NCI-H1417 treated with DMSO at 0.1 percent for 48 hours (cell line): ENCODE measurements at places on chromosomes 6 and 20.

GRCh38 chr20:41168281-41169161 lies 31.2 kb downstream of the PLCG1 start:
- no peak for DNase-seq

DNA sequence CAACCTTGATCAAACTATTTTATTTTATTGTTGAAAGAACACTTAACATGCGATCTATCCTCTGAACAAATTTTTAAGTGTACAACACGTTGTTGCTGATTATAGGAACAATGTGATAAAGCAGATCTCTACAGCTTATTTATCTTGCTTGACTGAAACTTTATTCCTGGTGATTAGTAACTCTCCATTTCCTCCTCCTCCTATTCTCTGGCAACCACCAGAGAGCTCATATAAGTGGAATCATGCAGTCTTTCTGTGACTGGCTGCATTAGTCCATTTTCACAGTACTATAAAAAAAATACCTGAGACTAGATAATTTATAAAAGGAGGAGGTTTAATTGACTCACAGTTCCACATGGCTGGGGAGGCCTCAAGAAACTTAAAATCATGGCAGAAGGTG lies 218.1 kb downstream of the LRFN2 start:
- DNase-seq = no peak

GRCh38 chr6:111441678-111442243 lies 41.3 kb downstream of the REV3L start:
- DNase-seq = no peak

- DNase-seq = no peak
Measured at GRCh38 chr6:166586424-166587156, at the start of gene RAMACL. Gene RAMACL (minus strand): TSS chr6:166586678. CDS start chr6:166586477, 201 bp downstream.

- no peak for DNase-seq
Measured at GRCh38 chr20:32510601-32511357, 74.4 kb downstream of the NOL4L start.

GRCh38 chr6:161486361-161487216 lies 212.7 kb upstream of the AGPAT4 start:
- DNase-seq = no peak

DNA sequence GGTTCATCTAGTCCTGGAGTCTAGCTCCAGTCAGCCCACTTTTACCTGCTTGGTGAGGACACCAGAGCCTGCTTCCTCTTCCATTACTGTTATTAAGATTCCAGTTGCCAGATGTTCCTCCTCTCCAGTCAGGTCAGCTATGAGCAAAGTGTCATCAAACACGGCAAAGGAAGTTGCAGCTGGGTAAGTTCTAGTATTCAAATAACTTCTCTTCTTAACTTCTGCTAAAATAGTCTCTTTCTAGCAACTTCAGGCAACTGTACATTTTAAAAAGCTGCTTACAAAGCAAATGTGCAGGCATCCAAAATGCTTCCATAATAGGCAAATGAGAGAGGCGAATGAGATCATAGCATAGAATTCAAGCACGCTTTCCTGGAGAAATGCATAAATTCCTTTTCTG lies 18.4 kb upstream of the MRPS18A start:
- DNase-seq = no peak

- no peak for DNase-seq
Measured at GRCh38 chr20:61662226-61662967, 403.3 kb downstream of the TAF4 start.

GRCh38 chr6:46453741-46454316 lies 37.4 kb downstream of the RCAN2 start:
- no peak for DNase-seq

DNA sequence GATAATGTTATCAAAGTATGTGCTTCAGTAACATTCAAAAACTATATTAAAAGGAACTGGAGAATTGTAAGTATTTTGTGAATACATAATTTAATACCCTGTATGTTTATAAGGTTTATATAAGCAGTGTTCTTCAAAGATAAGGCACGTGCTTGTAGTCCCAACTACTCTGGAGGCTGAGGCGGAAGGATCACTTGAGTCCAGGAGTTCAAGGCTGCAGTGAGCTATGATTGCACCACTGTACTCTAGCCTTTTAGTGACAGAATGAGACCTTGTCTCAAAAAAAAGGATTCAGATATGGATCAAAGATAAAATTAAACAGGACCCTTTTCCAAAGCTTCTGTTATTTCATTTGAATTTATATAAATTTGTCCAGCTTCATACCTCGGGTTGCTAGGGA lies 17.2 kb downstream of the CSE1L start:
- DNase-seq = no peak

DNA sequence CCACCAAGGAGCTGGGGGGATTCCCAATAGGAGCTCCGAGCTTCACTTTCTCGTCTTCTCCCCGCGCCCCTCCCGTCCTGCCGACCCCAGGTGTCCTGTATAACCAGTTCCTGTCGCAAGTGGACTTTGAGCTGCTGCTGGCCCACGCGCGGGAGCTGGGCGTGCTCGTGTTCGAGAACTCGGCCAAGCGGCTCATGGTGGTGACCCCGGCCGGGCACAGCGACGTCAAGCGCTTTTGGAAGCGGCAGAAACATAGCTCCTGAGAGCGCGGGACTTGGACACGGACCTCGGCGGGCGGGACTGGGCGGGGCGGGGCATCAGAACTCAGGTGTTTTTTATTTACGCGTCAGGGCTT lies 340 bp upstream of the VARS2 start:
- DNase-seq = no peak

DNA sequence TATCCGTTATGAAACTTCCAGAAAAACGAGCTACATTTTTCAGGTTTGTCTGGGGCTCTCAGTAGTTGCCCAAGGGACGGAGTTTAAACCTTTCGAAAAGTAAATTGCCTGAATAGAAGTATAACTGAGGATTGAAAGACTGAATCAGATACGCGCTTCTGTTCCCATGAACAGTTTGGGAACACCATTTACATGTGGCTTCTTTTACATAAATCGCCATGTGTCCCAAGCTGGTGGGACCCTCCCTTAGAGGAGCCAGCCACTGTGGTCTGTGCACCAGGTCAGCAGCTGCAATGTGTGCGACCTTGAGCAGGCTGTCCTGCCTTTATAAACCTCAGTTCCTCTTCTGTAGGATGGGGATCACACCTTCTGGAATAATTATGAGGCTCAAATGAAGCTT lies 11.0 kb downstream of the ENTPD6 start:
- no peak for DNase-seq

DNA sequence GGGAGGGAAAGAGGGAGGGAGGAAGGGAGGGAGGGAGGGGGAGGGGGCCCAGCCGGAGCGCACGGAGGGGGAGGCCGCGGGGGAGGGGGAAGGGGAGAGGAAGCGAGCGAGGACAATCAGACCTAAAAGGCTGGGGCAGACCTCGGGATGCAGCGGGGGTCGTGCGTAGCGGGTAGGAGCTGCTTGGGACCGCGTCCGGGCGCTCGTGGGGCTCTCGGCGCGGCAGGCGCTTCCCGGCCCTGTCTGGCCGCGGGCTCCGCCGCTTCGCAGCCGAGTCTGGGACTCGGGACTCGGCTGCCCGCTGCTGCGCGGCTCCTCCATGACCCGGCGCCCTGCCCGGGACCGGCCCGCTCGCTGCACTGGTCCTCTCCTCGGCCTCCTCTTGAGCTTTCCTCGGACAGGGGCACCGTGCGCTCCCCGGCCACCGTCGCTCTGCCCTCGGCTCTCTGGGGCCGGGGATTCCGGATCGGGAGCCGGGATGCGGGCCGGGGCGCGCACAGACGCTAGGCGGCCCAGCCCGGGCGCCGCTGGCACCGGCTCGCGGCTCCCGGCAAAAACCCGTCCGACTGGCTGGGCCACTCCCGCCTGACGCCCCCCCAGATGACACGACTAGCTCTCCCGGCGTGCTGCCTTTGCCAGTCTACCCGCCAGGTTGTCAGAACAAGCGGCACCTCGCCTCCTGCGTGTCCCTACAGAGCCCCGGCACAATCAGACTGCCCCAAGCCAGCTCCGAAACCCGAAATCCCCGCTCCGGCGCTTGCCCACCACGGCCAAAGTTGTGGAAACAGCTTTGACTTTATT lies 2.2 kb downstream of the TFAP2A start:
- DNase-seq = no peak

DNA sequence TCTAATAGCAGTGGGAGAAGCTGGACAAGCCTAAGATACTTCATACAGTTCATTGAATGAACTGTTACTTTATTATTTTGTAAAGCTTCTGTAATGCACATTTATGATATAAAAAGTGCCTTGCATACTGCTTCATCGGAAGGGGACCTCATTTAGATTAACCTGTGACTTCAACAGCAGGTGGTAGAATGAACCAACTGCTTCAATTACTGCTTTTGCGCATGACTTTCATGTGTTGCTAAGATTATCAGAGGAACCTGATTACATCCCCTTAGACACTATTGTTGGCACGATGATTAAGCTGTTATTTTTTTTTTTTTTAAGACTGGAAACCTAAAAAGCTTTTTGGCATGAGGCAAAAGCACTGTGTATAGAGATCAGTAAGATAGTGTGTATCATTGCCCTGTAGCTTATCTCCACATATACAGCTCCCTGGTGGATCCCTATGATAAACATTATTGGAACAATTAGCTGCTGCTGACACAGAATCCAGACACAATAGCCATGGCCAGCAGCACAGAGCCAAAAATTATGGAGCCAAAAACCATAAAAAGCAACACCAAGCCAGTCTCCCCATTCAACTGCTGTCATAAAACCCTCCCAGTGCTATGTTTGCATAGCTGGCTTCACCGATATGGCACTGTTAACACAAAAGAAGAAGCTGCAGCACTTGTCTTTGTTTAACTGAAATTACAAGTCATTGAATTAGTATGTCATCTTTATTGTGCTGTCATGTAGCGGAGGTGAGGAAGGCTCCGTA lies 731.6 kb upstream of the MMS22L start:
- peak; percentile 16 for DNase-seq

- no peak for DNase-seq
Measured at GRCh38 chr6:157014871-157015270, 237.7 kb downstream of the ARID1B start.

- DNase-seq = no peak
Measured at GRCh38 chr6:43984442-43985321, 142.6 kb downstream of the MRPL14 start.

GRCh38 chr6:151784441-151785214 lies 22.9 kb upstream of the ESR1 start:
- DNase-seq = no peak

- DNase-seq = no peak
Measured at GRCh38 chr6:54100411-54101006, 10.7 kb upstream of the MLIP start.

DNA sequence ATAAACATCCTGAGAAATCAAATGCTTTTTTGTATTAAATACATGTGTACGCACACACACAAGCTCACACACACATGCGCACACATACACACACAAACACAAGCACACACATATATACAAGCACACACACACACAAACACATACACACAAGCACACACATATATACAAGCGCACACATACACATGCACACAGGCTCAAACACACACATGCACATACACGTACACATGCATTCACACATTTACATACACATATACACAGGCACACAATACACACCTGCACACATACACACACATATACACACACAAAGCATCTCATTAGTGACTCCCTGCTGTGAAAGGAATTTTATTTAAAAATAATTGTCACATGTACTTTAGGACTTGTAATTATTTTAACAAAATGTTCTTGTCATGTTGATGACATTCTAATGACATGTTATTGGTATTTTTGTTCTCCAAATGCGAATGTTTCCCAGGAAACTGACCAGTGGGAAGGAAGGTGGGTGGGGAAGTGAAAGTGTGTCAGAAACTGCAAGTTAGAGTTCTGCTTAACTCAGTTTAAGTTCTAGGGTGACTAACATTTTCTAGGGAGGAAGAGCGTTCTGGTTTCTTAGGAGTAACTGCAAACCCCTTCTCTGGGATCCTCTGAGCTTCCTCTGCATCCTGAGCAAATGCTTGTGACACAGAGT lies 113.9 kb upstream of the ZNF217 start:
- DNase-seq = no peak

- no peak for DNase-seq
Measured at GRCh38 chr6:107098436-107099307, 16.6 kb downstream of the BEND3 start.

DNA sequence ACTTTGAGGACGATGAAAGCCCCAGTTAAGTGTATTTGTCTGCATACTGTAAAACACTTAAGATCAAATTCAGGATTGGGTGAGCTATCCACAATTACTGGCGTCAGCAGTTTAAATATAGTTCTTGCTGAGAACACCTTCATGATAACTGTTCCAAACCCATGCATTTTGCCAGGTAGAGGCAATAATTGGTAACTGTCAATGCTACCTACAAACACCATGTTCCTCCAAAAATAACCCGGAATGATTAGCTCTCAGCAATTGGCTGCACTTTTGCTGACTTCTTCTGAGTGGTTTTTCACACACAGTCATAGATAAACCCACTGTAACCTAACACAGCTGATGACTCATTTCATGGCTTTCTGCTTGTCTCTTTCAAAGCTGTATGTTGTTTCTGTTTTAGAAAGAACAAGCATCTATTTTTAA lies 1358.6 kb upstream of the GJE1 start:
- DNase-seq = no peak

DNA sequence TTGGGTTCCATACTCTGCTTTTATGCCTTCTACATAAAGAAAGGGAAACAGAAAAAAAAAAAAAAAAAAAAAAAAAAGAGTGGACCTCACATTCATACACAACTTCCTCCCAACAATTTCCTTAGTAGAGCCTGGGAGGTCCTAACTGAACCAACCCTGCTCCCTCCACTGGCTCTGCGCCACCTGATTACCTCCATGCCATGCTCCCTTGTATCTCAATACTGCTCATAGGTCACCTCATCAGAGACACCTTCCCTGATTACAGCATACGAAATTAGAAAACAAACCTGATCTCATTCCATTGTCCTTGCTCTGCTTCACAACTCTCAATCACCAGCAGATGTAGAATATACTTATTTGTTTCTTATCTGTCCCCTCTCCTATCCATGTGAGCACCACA lies 134.2 kb upstream of the EYA4 start:
- DNase-seq = no peak

- DNase-seq = no peak
Measured at GRCh38 chr20:53468587-53468986, 125.1 kb downstream of the ZNF217 start.

GRCh38 chr20:20084296-20084752 lies 32.0 kb downstream of the CFAP61 start:
- DNase-seq = no peak

DNA sequence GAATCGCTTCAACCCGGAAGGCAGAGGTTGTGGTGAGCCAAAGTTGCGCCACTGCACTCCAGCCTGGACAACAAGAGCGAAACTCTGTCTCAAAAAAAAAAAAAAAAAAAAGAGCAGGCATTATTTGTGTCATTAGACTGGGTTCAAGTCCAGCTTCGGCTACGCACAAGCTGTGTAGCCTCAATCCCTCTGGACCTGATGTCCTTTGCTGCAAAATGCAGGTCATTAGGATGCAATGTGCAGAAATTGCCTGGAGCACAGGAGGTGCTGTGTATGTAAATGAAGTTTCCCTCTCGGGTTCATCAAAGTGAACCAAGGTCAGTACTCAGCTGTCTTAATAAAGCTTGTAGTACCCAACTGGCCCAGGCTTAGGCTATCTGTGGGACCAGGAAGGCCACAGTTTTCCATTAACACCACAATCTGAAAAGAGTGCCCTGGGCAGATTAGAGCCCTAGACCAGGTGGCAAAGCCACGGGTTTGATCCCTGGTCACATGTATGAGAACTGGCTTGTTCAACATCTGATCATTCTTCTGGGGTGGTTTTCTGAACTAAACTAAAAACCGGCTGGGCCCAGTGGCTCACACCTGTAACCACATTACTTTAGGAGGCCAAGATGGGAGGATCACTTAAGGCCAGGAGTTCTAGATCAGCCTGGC lies 155.3 kb downstream of the ZMYND8 start:
- no peak for DNase-seq
